ENCODE measurements at places on chromosomes 1 and 21. TPM values are rescaled to one million over a fixed set of nuclear protein-coding genes. Genes with fewer than 3 reads are reported as not detected.

The S100A9 gene
- polyA plus RNA-seq, result 485 TPM

The CAPN8 gene
- polyA plus RNA-seq, result 2.9 TPM

The TMPRSS3 gene
- polyA plus RNA-seq, result 0.15 TPM

The PPIAL4G gene
- polyA plus RNA-seq, result not detected

The ADGRB2 gene
- polyA plus RNA-seq, result 1.8 TPM

The ZNF695 gene
- polyA plus RNA-seq, result not detected

The F13B gene
- not detected for polyA plus RNA-seq

The SYCP1 gene
- polyA plus RNA-seq, result not detected
